ENCODE measurements at places on chromosomes 7 and 10.

- DNase-seq: no peak
Measured at GRCh38 chr10:44478876-44479705, 94.2 kb upstream of the CXCL12 start.

- DNase-seq: peak; percentile 24
Measured at GRCh38 chr7:33261585-33261984, 132.2 kb downstream of the BBS9 start.

DNA sequence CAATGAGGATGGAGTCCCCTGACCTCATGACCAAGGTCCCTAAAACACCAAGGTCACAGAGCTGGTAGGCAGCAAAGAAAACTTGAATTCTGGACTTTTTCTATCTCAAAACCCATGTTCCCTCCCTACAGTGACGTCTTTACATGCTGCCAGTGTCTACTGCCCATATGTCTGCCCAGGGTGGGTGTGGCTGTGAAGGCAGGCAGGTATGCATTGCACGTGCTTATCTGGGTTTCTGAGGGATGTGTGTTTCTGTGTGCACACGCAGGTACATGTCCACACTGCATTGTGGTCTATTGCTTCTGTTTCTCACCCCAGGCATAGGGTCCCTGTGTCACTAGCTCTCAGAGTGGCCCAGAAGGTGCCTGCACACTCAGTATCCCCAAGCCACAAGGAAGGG is 13.5 kb downstream of the ATP6V1F start:
- DNase-seq: no peak

GRCh38 chr10:130339091-130339490 is 202.9 kb downstream of the GLRX3 start:
- DNase-seq: no peak

GRCh38 chr7:17131983-17132655 is 166.3 kb upstream of the AHR start:
- DNase-seq: no peak

DNA sequence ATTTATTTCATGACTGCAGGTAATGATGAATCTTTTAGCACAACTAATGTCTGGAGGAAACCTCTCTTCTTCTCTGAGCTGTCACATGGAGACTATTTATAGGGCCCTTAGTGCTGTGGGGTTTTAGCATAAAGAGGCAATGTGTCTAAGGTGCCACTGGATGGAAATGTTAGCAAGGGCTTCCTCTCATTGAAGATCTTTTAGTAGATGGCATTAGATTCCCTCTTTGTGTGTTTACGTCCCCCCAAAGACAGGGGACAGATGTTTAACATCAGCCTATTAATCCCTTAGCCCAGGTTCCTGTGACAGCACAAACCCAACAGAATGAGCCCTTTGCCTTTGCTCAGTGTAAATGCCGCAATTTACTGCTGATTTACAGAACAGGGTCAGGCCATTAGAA is 208.6 kb downstream of the SKAP2 start:
- DNase-seq: no peak

- DNase-seq: no peak
Measured at GRCh38 chr10:114384181-114384580, 20.1 kb downstream of the AFAP1L2 start.

GRCh38 chr10:98033515-98033914 is 3.1 kb upstream of the CRTAC1 start:
- DNase-seq: no peak

- no peak for DNase-seq
Measured at GRCh38 chr7:142359694-142360279, 101.9 kb upstream of the PRSS58 start.

GRCh38 chr10:114403541-114404161 is 651 bp downstream of the AFAP1L2 start:
- DNase-seq: no peak

- no peak for DNase-seq
Measured at GRCh38 chr10:98885378-98885777, 350.3 kb downstream of the HPSE2 start.

DNA sequence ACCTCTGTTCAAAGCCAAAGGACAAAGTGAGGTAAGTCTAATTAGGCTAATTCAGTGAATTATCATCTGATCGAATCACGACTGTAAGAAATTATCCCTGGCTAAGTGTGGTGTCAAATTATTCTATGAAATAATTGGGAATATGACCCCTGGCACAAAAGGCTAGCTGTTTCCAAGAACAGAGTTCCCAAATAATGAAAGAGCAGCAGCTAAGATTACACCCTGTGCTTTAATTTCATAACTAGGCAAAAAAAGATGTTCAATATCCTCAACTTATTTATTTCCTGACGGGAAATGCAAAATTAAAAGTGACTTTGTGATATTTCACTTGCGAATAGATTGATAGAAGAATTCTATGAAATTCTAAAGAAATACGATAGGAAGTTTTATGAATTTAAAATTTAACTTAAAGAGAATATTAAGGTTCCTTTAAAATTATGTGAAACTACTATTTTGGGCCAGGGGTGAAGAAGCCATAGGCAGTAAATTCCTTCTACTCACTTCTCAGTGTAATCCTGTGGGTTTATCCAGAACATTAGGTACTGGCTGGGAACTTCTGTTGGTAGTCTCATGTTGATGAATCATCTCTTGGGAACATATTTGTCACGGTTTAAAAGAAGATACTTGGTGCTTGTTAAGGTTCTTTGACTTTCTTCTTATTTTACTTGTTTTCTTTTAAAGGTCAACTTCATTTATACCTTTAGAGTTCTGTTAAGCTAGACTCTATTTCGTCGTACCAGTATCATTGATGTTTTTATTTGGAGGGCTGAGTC is 148.5 kb downstream of the POLR1F start:
- peak; percentile 77 for DNase-seq

- DNase-seq: no peak
Measured at GRCh38 chr7:97079300-97079699, 38.2 kb upstream of the SDHAF3 start.

GRCh38 chr10:30438021-30438850 is 4.3 kb downstream of the MAP3K8 start:
- peak; percentile 70 for DNase-seq

- peak; percentile 76 for DNase-seq
Measured at GRCh38 chr10:101441541-101442455, 87.8 kb downstream of the BTRC start.

- DNase-seq: no peak
Measured at GRCh38 chr10:84018826-84019225, 120.5 kb upstream of the GHITM start.

DNA sequence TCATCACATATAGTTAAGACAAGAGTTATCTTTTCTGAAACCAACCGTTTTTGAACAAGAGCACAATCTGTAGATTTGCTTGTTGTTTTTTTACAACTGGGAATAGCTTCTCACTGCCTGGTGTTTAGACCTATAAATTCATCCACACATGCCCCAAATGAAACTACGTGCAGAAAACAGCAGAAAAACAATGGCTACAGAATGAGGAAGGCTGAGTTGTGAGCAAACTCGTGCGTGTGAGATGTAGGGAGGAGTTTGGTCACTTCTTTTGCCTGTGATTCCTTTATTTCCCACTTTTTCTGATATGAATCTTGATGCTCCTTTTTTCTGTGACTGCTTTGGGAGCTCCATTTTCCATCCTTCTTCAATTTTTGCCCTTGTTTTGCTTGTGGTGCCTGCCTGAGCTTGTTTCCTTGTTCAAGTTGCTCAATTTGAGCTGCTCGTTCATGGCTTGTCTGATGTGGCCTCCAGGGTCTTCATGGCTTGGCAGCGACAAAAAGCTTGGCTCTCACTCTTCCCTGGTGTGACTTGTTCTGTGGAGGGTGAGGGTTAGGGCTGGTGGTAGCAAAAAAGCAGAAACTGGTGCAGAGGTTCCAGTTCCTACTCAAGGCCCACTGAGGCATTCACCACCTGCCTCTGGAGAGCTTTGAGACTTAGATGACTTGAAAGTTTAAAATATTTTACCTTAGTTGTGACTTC is 76.9 kb downstream of the ZNF365 start:
- no peak for DNase-seq

GRCh38 chr7:42176724-42177101 is 60.3 kb downstream of the GLI3 start:
- no peak for DNase-seq

DNA sequence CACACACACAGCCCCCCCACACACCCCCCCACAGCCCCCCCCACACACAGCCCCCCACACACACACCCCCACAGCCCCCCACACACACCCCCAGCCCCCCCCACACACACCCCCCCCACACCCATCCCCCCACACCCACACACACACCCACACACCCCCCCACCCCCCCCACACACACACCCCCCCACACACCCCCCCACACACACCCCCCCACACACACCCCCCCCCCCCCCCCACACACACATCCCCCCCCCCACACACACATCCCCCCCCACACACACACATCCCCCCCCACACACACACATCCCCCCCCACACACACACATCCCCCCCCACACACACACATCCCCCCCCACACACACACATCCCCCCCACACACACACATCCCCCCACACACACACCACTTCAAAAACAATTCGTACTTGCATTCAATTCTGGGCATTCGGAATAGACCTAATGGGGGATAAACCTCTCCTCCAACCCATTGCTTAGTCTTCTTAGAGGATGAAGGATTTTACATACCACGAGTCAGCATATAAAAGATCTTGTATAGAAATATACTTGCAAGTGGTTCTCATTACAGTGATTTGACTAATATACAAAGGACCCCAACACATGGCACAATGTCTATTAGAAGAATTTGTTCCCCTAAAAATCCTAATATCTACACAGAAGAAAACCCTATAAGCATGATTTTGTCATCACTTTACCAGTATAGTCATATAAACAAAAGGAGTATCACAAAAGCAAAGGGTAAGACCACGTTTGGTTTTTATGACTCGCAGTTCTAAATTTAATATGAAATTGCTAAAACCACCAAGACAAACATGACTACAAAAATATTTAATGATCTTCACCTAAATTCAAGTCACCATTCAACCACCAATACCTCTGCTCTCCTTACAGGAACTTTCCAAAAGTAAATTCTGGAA is 80.9 kb downstream of the DIP2C start:
- peak; percentile 60 for DNase-seq

- no peak for DNase-seq
Measured at GRCh38 chr10:28937959-28938358, 260.6 kb downstream of the BAMBI start.

DNA sequence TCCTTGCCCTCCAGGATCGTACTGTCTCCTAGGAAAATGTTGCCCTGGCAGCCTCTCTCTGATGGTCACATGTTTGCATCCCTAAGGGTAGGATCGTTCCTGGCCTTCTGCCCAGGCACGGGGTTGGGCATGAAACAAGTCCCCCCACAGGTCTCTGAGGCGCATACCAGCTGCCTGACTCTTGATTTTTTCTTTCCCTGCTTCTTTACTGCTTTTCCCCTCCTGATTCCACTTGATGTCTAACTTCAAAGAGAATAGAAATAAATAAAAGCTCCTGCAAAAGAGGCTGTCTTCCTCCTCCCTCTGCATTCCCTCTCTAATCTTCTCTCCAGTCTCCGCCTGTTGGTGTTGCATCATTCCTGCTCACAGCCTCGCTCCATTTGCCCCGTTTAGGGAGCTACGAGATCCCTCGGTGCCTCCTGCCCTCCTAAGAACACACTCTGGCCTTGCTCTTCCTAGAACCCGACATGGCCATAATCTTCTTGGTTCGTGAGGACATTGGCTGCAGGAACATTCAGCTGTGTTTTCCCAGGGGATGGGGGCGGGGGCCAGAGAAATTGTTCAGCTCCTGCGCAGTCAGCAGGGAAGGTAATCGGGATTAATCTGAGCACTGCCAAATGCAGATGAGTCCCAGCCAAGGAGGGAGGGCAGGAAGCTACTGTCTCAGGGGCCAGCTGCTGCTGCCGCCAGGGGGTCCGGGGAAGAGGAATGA is 26.0 kb downstream of the LEP start:
- DNase-seq: peak; percentile 82

DNA sequence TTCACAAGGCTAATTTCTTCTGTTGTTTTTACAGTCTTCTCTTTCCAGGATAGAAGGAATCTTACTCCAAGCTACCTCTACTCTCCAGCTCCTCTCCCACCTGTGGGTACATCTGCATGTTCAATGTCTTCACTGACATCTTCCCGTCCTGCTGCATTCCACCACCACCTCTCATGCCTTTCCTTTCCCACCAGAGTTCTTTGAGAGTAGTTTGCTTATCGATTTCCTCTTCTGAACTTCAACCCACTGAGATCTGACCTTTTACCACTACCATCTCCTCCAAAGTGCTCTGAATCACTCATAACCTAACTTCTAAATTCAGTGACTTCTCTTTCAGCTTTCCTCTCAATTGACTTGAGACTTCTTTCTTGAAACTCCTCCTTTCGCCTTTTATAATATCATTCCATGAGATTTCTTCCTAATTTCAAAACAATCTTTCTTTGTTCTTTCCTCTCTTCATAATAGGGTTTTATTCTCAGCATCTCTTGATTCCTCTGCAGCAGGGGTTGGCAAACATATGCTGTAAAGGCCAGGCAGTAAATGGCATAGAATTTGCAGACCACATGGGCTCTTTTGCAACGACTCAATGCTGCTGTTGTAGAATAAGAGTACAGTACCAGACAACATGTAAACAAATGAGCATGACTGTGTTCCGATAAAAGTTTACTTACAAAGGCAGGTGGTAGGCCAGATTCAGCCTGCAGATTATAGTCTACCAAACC is 22.1 kb downstream of the ACSL5 start:
- DNase-seq: no peak

DNA sequence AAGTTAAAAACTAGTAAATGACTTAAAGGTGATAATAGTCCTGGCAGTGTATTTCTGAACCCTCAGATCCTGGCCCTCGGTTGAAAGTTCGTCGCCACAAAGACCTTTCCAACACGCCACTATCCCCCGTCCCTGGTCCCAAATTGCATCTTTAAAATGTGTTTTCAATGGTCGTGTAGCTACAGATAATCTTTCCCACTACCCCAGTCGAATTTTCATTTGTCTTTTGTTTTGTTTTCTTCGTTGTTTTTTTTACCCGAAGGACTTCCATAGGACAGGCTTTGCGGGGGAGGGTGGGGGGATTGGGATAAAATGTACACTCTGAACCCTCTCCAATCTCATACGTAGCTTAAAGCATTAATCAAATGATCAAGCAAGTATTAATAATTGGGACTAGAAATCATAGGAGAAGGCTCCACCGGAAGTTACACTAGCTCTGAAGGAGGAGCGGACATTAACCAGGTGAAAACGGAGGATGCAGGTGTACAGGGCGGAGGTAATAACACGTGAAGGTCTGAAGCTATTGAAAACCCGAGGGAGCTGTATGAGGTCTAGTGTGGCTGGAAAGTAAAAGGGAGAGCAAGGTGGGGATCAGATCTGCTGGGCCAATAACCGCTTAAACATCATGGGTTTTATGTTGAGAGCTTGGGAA is 32.8 kb upstream of the PHF14 start:
- no peak for DNase-seq

- no peak for DNase-seq
Measured at GRCh38 chr10:97780841-97781617, 9.2 kb upstream of the SFRP5 start.

GRCh38 chr7:7554649-7555575 is 11.8 kb upstream of the MIOS start:
- peak; percentile 38 for DNase-seq

- DNase-seq: no peak
Measured at GRCh38 chr7:159147687-159148086, 3.0 kb upstream of the VIPR2 start.
